ENCODE measurements at places on chromosomes 7 and 10.

DNA sequence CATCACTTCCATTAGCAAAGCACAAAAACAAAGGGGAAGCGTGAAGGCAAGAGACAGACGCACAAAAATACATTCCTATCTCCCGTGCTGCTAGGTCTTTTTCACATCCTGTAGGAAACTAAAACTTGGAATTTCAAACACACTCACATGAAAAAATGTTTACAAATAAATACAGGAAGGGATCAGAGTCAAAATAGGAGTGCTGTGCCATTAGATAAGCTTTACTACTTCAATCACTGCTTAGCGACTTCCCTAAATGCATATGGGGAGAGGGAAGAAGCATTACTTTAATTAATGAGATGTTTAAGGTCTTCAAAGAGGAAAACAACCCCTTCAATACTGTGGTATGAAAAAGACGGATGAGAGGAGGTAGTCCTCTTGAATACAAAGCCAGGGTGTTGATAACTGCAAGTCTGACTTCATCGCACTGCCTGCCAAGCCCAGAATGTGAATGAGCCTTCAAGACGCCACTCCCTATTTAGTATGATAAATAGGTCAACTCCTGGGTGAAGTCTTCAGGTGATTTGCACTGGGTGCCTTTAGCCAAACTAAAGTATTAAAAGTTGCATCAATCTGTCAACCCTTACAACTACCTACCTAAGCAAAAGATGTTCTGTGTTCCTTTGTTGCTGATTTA, 13.9 kb downstream of the PARD3 start:
- DNase-seq = no peak

- no peak for DNase-seq
Observed at GRCh38 chr7:14851610-14852009, 50.9 kb downstream of the DGKB start.

GRCh38 chr7:147411096-147411495, 1179.5 kb upstream of the C7orf33 start:
- no peak for DNase-seq

DNA sequence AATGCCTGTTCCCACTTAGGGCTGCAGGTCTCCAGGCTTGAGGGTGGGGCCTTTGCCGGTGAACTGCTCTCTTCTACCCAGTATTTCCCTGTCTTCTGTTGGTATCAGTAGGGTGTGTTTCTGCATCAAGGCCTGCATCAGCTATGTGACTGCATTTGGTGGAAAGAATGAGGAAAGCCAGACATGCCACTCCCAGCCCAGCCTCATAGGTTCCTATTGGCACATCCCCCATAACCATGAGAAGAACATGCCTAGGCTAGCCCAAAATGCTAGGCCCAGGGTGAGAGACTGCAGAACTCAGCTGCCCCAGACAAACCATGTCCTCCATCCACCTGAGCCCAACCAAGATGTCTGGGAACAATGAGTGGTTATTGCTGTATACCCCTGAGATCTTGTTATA, 380.3 kb upstream of the ADARB2 start:
- no peak for DNase-seq

GRCh38 chr10:44974628-44975430, 3.8 kb downstream of the DEPP1 start:
- DNase-seq = no peak

DNA sequence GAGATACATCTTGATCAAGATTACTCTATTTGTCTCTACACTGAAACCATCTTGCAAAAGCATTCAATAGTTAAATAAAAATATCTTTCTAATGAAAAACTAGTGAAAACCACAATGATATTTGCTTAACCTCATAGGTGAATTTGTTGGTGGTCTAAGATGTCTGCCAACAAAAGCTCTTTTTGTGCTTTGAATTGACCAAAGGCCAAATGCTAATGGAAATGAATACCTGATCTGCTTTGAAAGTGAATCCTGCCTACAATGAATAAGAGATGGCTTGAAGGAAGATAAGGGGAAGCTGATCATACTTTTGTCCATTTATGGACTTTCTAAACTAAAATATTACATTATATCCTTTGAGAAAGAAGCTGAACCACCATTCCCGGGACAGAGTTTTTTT, 228.9 kb upstream of the ETV1 start:
- DNase-seq = no peak

GRCh38 chr10:78041170-78042057, 7.8 kb downstream of the RPS24 start:
- DNase-seq = no peak

DNA sequence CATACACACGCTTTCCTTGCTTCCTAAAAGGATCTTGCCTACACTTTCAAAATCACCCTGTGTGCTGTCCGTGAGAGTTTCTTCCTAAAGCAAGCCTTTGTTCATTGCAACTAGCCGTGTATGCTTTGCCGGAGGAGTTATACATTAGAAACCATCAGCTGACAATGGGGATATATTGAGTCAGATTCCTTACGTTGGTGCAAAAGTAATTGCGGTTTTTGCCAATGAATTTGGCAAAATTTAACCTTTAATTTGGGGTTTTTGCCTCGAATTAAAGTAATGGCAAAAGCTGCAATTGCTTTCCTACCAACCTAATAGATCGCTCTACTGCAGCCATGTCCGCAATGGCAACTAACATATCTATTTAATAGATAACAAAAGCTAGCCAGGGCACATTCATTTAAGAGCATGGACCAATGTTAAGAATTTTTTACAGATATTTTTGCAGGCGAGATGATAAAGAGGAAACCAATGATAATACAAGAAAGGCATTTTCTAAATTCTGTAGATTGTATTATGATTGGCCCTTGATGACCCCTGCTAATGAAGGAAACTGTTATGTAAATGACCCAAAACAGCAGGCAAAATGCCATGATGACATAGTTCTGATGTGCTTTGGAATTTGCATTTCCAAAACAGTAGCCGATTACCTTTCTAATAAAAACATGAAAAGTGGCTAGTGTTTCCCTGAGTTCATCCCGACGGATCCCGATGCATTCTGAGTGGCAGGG, 184.8 kb upstream of the NRP1 start:
- DNase-seq = no peak

DNA sequence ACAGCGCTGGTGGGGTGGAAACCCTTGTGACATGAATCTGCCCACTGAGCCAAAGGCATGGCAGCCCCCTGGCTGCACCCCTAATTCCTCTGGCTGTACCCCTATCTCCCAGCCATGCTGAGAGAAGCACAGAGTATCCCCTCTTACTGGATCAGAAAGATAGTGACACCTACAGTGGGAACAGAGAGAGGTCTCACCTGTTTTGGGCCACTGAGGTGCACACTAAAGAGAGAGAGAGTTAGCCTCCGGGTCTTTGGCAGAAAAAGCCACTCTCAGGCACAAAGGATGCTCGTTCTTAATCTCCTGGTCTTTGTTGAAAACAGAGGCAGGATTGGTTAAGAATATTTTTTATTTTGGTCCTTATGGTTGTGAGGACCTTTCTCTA, 11.3 kb downstream of the TSPAN14 start:
- no peak for DNase-seq

- DNase-seq = no peak
Observed at GRCh38 chr7:28405662-28406061, 6.7 kb upstream of the CREB5 start.

DNA sequence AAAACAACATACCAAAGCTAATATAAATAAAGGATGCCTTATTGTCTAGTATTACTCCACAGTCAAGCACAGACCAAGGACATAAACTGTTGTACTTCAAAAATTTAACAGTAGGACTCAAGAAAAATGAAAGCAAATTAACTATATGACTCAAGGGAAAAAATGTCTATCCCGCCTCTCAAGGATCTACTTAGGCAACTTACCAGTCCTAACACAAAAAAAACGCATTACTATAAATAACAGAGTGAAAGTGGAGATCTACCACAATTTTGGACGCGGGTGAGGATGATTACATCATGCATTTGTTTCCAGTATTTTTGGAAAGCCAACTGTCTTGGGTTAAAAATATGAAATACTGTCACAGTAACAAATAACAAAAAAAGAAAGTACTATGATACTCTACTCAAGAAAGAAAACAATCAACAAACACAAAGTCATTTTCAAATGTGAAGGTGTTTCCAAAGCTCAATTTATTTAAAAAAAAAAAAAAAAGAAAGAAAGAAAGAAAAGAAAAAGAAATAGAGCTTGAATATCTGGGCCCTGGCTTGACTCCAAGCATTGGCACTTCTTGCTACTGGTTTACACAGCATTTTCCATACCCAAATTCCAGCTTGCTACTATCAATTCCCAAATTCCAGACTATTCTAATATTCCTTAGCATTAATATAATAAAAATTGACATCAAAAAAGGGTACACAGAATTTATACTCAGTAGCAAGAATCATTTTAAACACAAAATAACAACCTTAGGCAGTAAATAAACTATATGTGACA, 99.4 kb downstream of the RSU1 start:
- DNase-seq = no peak

- DNase-seq = no peak
Observed at GRCh38 chr10:101014230-101014884, 14.7 kb downstream of the LZTS2 start.

GRCh38 chr10:77601488-77601887, 36.1 kb downstream of the KCNMA1 start:
- no peak for DNase-seq

GRCh38 chr7:11281953-11282352, 308.3 kb downstream of the PHF14 start:
- no peak for DNase-seq

GRCh38 chr7:122073635-122074034, 70.4 kb downstream of the AASS start:
- DNase-seq = no peak

DNA sequence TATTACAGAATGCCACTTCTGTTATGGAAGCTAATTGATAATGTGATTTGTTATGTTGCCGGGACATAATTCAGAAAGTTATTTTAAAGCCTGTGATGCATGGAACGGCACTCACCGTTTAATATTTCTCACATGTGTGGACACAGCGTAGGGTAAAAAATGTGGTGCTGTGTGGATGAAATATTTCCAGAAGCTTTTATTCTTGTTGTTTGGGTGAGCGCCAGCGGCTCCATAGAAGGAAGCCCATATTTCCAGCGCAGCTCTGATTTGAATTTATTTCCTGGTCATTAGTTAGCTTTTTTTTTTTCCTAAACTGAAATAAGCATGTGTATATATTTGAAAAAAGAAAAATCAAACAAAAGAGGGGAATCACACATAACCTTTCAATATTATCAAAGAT, 20.2 kb upstream of the NKX6-2 start:
- DNase-seq = no peak

DNA sequence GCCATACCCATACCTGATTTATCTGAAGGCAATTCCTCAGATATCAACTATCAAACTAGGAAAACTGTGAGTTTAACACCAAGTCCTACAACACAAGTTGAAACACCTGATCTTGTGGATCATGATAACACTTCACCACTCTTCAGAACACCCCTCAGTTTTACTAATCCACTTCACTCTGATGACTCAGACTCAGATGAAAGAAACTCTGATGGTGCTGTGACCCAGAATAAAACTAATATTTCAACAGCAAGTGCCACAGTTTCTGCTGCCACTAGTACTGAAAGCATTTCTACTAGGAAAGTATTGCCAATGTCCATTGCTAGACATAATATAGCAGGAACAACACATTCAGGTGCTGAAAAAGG, 69.0 kb upstream of the RSBN1L start:
- no peak for DNase-seq

Data from SHP77 treated with DMSO at 0.1 percent for 48 hours (cell line).